ENCODE measurements at places on chromosomes 11 and 22.

GRCh38 chr22:49724893-49725489, 102.7 kb downstream of the BRD1 start:
- peak; percentile 62 for DNase-seq

DNA sequence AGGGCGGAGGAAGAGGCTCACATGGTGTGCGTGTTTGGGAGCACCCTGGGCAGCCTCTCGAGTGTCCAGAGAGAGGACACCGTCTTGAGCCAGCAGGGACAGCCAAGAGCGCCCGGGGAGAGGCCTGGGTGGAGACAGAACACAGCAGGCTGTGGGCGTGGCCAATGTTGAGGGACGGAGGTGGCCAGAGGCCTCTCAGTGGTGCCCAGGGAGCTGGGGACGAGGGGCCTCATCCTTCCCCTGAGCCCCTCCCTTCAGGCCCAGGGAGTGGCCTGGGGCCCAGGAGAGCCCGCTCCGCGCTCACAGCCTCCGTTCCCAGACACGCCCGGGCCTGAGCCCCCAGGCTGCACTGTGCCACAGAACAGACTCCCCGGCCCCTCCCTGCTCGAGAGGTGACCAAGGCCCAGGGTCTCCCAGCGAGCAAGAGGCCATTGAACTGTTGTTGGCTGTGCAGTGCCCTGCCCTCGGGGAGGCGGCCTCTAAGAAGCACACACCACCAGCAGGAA, 48.4 kb downstream of the CDKN1C start:
- peak; percentile 26 for DNase-seq

GRCh38 chr11:120097721-120098385, 40.1 kb downstream of the TRIM29 start:
- DNase-seq: no peak

DNA sequence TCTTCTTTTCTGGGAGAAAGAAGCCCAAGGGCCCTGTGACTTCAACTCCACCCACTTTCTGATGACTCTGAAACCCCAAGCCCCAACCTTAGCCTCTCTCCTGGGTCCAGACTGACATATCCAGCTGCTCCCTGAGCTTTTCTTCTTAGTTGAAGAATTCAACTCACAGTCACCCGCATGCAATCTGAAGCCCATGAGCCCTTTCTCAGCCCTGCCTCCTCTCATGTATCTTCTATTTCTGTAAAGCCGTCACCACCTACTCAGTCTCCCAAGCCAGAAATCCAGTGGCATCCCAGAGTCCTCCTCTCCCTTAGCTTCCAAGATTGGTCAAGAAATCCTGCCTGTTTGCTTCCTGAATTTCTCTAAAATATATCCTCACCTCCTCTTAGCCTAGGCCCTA, 7.1 kb upstream of the TMA7B start:
- no peak for DNase-seq

DNA sequence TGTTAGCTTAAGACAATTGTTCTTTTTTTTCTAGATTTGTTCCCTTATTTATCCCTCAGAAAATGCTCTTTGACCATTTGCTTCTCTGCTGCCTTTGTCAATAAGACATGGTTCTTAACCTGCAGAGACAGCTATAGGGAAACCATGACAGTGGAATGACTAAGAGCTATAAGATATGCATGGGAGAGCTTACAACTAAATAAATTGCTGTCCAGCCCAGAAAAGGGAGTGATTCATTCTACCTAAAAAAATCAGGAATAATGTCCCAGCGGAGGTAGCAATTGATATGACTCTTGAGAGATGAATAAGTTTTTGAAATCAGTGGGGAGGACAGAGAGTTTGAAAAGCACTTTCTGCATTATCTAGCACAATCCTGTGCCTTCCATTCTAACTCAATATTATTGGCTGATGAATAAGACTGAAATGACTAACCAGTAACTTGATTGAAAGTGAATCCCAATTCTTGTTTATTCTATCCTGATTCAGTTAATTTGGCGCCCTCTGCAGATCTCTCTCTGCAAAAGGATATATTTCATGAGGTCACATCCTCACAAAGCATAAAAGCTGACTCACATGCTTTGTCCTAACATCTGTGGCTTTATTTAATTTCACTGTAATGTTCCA, 680.5 kb upstream of the API5 start:
- no peak for DNase-seq

GRCh38 chr11:132559331-132560036, 972.8 kb downstream of the OPCML start:
- no peak for DNase-seq

- DNase-seq: no peak
Observed at GRCh38 chr11:68127714-68128681, 6.8 kb upstream of the CHKA start.

Data from inflammatory macrophage (primary cell).